ENCODE measurements at places on chromosomes 5 and 9. TPM values are rescaled to one million over a fixed set of nuclear protein-coding genes. Genes with fewer than 3 reads are reported as not detected.
A peak's percentile ranks its signal among the peaks of the same experiment; 100 is the strongest.

The SPINK4 gene
- not detected for total RNA-seq

The ZDHHC11 gene
- 27.7 TPM for total RNA-seq

DNA sequence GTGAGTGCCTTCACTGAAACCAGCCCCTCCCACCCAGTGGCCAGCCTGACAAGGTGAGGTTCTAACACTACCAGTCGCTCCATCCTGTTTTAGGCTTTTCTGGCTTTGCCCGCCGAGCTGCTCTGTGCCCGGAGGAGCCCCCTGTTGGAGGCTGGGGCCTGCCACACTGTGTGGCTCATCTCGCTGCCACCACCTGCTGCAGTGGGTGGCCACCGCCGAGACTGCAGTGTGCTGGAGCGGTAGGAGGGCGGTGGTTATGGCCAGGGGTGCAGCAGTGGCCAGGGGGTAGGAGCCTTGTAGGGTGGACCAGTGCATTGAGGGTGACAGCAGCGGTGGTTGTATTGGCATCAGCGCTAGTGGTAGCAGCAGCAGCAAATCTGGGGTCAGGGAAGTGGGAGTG is 74.7 kb upstream of the PCAT7 start:
- H3K27me3 ChIP-seq: peaks cover 19% of the 10 kb centered on the region
- DNase-seq: no peak
- no peak overlapping the region for H3K4me3 ChIP-seq
- peaks cover 2% of the 10 kb centered on the region for H3K36me3 ChIP-seq
- no peaks in the 10 kb centered on the region for H3K4me1 ChIP-seq
- no peak overlapping the region for H3K27ac ChIP-seq

GRCh38 chr9:120905315-120906164 is 21.1 kb downstream of the TRAF1 start:
- H3K27me3 ChIP-seq: no peaks in the 10 kb centered on the region
- H3K4me3 ChIP-seq: peak overlapping the region; percentile 74
- DNase-seq: no peak
- peak overlapping the region; percentile 98 for H3K27ac ChIP-seq
- H3K36me3 ChIP-seq: peaks cover 13% of the 10 kb centered on the region

DNA sequence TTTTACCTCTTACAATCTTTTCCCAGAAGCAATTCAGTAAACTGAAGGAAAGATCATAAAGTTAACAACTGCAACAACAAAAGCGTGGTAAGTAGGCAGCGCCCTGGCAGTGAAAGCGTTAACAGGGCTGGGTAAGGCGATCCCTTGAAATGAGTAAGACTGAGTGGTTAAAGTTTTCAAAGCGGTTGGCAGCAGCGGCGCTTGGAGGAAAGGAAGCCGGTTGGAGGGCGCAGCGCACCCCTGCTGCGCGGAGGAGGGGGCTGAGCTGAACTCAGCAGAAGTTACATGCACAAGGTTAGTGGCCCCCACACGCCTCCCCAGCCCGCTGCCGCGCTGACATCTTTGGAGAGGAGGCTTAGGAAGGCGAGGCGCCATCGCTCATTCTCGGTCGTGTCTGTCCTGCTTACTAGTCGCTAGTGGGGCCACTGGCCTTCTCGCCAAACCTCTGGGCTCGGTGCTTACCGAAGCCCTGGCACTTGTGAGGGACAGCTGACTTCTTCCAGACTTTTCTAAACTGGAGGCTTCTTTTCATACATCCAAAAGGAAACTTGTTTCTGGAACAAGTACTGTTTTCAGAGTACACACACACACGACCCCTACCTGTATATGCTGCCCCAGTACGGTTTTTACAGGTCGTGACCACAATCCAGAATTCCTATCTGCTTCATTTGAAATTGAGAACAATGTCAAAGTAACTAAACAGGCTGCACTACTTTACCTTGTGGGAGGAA is at the start of gene SH3RF2:
Gene SH3RF2, plus strand, starts transcription at position 178 of the 731 bp plus-strand sequence. CDS start 1,351 bp downstream, outside the sequence.
- peak; percentile 13 for DNase-seq
- no peak within 1 kb of the TSS for H3K27ac ChIP-seq
- no peaks in the 10 kb centered on the region for H3K36me3 ChIP-seq
- peaks cover 80% of the 10 kb centered on the region for H3K27me3 ChIP-seq
- peak within 1 kb of the TSS; percentile 59 for H3K4me3 ChIP-seq

The SLCO6A1 gene
- not detected for total RNA-seq

DNA sequence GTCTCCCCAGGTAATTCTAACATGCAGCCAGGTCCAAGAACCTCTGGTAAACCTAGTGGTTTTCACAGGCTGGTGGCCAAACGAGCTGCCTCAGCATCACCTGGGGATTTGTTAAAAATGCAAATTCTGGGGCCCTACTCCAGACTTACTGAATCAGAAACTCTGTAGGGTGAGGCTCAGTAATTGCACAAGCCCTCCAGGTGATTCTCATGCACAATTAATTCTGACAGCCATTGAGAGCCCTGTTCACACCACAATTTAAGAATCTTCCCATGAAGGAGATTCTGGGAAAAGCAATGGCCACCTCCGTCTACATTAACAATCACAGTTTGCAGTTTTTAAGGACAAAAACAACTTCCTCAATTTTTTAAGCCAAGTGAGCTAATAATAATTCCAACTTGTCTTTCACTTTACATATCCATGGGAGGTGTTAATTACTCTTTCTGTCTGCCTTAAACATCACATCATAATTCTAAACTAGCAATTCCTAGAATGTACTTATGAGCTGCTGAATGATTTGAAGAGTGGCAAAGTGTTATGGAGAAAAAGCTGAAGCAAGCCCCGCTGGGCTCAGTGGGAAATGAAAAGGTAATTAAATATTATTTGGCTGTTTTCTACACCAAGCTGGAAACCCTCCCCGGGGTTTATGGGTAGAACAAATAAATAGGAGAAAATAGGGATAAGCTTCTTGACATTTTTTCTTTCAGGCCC is 70.0 kb downstream of the GLDC start:
- peaks cover 3% of the 10 kb centered on the region for H3K4me1 ChIP-seq
- no peak overlapping the region for H3K27ac ChIP-seq

- no peak for DNase-seq
- H3K36me3 ChIP-seq: no peaks in the 10 kb centered on the region
- H3K27ac ChIP-seq: no peak overlapping the region
- H3K4me3 ChIP-seq: no peak overlapping the region
These were observed 1495.2 kb upstream of the C9orf72 start for GRCh38 chr9:29068461-29068860.

The PITX1 gene
- total RNA-seq: not detected

DNA sequence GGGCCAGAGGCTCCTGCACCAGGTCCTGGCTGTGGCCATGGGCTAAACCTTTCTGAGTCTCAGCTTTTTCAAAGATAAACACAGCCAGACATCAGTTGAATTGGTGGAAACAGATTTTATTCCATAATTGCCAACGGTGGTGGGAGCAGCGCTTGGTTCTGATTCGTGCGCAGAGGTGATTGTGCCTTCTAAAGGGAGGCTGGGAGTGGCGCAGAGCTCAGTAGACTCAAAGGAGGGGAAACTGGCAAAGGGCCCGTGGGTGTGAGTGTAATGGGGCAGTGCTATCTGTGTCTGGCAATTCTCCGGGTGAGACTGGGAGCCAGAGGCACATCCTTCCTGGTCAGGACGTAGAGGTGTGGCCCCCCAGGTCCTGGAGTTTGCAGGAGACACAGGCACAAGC is 169.4 kb upstream of the PPP1R26 start:
- H3K4me1 ChIP-seq: peaks cover 3% of the 10 kb centered on the region
- H3K4me3 ChIP-seq: no peak overlapping the region
- no peak for DNase-seq
- H3K27ac ChIP-seq: no peak overlapping the region
- H3K36me3 ChIP-seq: no peaks in the 10 kb centered on the region

GRCh38 chr9:33703430-33704102 is 91.8 kb upstream of the PRSS3 start:
- H3K4me3 ChIP-seq: no peak overlapping the region
- H3K36me3 ChIP-seq: no peaks in the 10 kb centered on the region
- no peak for DNase-seq
- H3K27ac ChIP-seq: no peak overlapping the region
- peaks cover 2% of the 10 kb centered on the region for H3K4me1 ChIP-seq

GRCh38 chr5:51657340-51658240 is 274.3 kb downstream of the ISL1 start:
- H3K4me1 ChIP-seq: no peaks in the 10 kb centered on the region
- no peaks in the 10 kb centered on the region for H3K27me3 ChIP-seq
- H3K27ac ChIP-seq: no peak overlapping the region
- no peaks in the 10 kb centered on the region for H3K36me3 ChIP-seq
- no peak for DNase-seq

DNA sequence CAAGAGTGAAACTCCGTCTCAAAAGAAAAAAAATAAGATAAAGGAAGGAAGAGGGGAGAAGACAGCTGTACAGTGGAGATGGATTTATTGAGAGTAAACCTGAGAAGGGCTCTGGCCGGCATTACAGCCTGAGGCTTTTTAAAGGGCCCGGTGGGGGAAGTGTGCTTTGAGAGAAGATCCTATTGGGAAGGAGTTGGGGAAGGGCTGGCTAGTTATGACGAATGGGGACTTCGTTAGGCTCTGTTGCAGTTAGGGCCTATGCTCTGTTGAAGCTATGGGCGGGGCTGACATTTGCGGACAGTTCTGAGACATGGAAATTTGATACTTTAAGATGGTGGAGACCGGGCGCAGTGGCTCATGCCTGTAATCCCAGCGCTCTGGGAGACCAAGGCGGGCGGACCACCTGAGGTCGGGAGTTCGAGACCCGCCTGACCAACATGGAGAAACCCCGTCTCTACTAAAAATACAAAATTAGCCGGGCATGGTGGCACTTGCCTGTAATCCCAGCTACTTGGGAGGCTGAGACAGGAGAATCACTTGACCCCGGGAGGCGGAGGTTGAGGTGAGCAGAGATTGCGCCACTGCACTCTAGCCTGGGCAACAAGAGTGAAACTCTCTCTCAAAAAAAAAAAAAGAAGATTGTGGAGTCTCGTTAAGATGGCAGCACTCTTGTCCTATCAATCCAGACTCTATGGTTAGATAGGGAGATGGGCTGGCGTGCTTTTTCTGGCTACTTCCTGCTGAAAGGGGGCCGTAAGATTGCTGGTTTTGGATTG is 33.2 kb downstream of the C9orf50 start:
- peaks cover 42% of the 10 kb centered on the region for H3K4me1 ChIP-seq
- H3K4me3 ChIP-seq: no peak overlapping the region
- DNase-seq: no peak

GRCh38 chr9:137266585-137267453 is 10.7 kb upstream of the TOR4A start:
- H3K4me3 ChIP-seq: no peak overlapping the region
- DNase-seq: no peak
- H3K27ac ChIP-seq: no peak overlapping the region
- peaks cover 10% of the 10 kb centered on the region for H3K4me1 ChIP-seq
- H3K27me3 ChIP-seq: no peaks in the 10 kb centered on the region

GRCh38 chr9:111895996-111896941 is at the start of gene UGCG:
Gene UGCG (plus strand): TSS chr9:111896814. CDS start chr9:111897216, 402 bp downstream.
- H3K27me3 ChIP-seq: no peaks in the 10 kb centered on the region
- H3K4me1 ChIP-seq: peaks cover 25% of the 10 kb centered on the region
- DNase-seq: peak; percentile 85
- no peaks in the 10 kb centered on the region for H3K36me3 ChIP-seq
- H3K4me3 ChIP-seq: peak within 1 kb of the TSS; percentile 96

The GDA gene
- not detected for total RNA-seq

GRCh38 chr5:67530609-67531255 is 334.1 kb upstream of the CD180 start:
- peaks cover 6% of the 10 kb centered on the region for H3K4me1 ChIP-seq
- H3K4me3 ChIP-seq: no peak overlapping the region
- no peak overlapping the region for H3K27ac ChIP-seq
- no peaks in the 10 kb centered on the region for H3K27me3 ChIP-seq
- no peak for DNase-seq
- H3K36me3 ChIP-seq: peaks cover 2% of the 10 kb centered on the region

- H3K36me3 ChIP-seq: peaks cover 3% of the 10 kb centered on the region
- H3K27ac ChIP-seq: no peak overlapping the region
- H3K27me3 ChIP-seq: peaks cover 15% of the 10 kb centered on the region
These were observed 57.4 kb downstream of the NFIB start for GRCh38 chr9:14256588-14256987.

The COL27A1 gene
- 1.2 TPM for total RNA-seq

The C5orf52 gene
- total RNA-seq: not detected

The CORO2A gene
- total RNA-seq: 13.9 TPM

GRCh38 chr5:150758203-150758530 is 650 bp downstream of the DCTN4 start:
- H3K27me3 ChIP-seq: peaks cover 10% of the 10 kb centered on the region
- H3K36me3 ChIP-seq: peaks cover 4% of the 10 kb centered on the region
- H3K27ac ChIP-seq: no peak overlapping the region
- peaks cover 15% of the 10 kb centered on the region for H3K4me1 ChIP-seq

DNA sequence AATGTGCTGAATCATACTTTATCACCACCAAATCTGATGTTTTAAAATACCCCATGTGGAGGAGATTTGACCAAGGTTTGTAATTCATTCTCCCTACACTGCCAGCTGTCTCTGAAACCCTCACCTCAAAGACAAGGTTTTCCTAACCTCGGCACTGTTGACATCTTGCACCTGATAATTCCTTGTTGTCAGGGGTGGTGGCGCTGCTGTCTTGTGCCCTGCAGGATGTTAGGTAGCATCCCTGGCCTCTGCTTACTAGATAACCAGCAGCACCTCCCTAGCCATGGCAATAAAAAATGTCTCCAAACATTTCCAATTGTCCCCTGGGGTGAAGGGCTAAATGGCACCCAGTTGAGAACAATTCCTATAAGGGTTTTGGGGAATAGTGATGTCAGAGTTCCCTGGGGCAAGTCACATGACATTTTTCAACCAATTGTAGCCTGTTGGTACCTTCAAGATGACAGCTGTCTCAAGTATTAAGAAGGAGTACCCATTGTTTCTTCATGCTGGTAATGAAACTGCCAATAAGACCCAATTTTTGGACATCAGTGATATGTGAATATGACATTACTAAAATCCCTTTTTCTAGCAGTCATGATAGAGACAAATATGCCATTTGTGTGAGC is 160.6 kb upstream of the PLCXD3 start:
- no peaks in the 10 kb centered on the region for H3K27me3 ChIP-seq
- DNase-seq: no peak
- no peaks in the 10 kb centered on the region for H3K4me1 ChIP-seq
- no peak overlapping the region for H3K27ac ChIP-seq

- H3K27me3 ChIP-seq: peaks cover 31% of the 10 kb centered on the region
- no peak overlapping the region for H3K27ac ChIP-seq
- no peak for DNase-seq
- H3K4me3 ChIP-seq: no peak overlapping the region
- peaks cover 2% of the 10 kb centered on the region for H3K4me1 ChIP-seq
These were observed 58.5 kb downstream of the PDE6A start for GRCh38 chr5:149886060-149886459.

GRCh38 chr9:95010431-95010838 is 283.9 kb downstream of the AOPEP start:
- no peak for DNase-seq
- H3K27ac ChIP-seq: no peak overlapping the region
- H3K4me1 ChIP-seq: no peaks in the 10 kb centered on the region
- no peak overlapping the region for H3K4me3 ChIP-seq

- peaks cover 23% of the 10 kb centered on the region for H3K4me1 ChIP-seq
- no peak for DNase-seq
- H3K27ac ChIP-seq: peak overlapping the region; percentile 37
- peaks cover 38% of the 10 kb centered on the region for H3K27me3 ChIP-seq
These were observed 1.0 kb upstream of the MEF2C start for GRCh38 chr5:88883836-88884607.

All from T-helper 17 cell (primary cell).